Cardiac muscle cell (in vitro differentiated cells and primary cell): ENCODE measurements at places on chromosomes 16 and 17.

DNA sequence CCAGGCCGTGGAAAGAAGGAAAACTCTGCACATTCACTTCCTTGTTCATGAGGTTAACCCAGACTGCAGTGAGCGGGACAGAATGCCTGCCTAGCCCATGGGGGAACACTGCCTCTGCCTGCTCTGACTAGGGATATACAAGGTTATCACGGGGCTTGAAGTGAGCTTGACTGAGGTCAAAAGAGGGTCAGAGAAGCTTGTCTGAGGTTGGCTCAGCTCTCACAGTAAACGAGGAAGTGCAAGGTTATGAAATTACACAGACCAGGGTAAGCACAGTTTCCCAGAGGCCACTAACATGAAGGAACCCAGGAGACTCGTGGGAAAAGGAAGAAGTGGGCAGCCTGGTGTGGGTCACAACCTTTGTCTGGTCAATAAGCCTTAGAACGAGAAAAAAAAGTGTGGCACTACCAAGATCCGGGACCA lies 28.7 kb downstream of the HIC1 start:
- peaks cover 18% of the 10 kb centered on the region for H3K36me3 ChIP-seq
- no peaks in the 10 kb centered on the region for H3K27me3 ChIP-seq

DNA sequence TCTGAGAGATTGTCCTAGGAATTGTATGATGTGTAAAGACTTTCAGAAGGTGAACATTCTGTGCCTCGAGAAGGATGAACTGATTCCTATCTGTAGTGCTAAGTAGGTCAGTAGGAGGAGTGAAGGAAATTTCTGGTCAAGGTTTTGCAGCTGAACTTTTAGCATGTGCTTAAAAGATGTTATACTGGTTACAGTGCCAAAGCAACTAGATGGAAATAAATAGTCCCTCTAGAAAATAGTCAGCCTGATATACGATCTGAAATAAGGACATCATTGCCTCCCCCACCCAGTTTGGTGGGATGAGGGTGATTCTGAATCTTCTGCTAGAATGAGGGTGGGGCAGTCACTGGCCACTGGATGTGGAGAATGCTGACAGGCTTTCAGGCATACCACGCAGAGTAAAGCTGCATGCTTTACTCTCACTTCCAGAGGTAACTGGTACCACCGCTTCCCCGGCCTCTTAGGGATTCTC lies 57.2 kb upstream of the VPS4A start:
- peak; percentile 31 for DNase-seq
- H3K27ac ChIP-seq, result no peak overlapping the region
- no peaks in the 10 kb centered on the region for H3K27me3 ChIP-seq
- no peaks in the 10 kb centered on the region for H3K36me3 ChIP-seq
- H3K4me3 ChIP-seq, result no peak overlapping the region
- no peaks in the 10 kb centered on the region for H3K4me1 ChIP-seq

DNA sequence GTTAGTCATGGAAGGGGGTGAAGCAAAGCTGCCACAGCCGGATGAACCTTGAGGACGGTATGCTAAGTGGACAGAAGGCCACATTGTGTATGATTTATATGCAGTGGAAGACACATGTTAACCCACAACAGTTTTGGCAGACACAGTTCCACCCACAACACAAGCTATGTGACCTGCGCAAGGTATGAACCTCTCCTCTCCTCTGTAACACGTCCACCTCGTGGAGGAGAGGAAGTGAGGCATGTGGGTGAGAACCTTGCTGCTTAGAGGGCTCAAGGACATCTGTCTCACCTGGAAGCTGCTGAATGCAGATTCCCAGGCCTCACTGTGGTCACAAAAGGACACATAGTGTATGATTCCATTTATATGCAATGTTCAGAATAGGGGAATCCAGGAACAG lies 136.1 kb upstream of the PLCG2 start:
- peaks cover 21% of the 10 kb centered on the region for H3K4me1 ChIP-seq
- no peak overlapping the region for H3K4me3 ChIP-seq
- H3K36me3 ChIP-seq, result no peaks in the 10 kb centered on the region
- DNase-seq, result no peak

- peaks cover 39% of the 10 kb centered on the region for H3K27me3 ChIP-seq
- no peak overlapping the region for H3K4me3 ChIP-seq
- H3K4me1 ChIP-seq, result no peaks in the 10 kb centered on the region
Observed at GRCh38 chr17:79410681-79411080, 200.2 kb downstream of the RBFOX3 start.

DNA sequence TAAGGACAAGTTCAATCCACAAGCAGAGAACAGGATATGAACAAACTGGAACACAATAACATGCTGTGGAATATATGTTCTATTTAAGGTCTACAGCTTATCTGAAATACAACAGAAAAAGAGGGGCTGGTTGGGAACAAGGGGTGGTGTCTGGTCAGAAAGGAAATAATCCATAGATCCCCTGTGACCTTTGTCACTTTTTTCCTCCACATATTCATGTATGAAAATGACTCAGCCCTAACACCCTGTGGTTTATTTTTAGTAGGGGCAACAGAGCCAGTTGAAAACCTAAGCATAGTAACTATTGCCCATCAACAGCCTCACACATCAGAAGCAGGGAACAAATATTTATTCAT lies 12.3 kb upstream of the SPAG9 start:
- no peaks in the 10 kb centered on the region for H3K4me1 ChIP-seq
- no peak overlapping the region for H3K4me3 ChIP-seq
- H3K36me3 ChIP-seq, result no peaks in the 10 kb centered on the region
- DNase-seq, result no peak
- no peak overlapping the region for H3K27ac ChIP-seq
